ENCODE measurements at places on chromosomes 5 and 9.

GRCh38 chr9:120950421-120951388 is 24.1 kb upstream of the TRAF1 start:
- no peak for DNase-seq

GRCh38 chr9:136342181-136343120 is 15.1 kb downstream of the GPSM1 start:
- no peak for DNase-seq

- no peak for DNase-seq
Measured at GRCh38 chr5:20575571-20575970, 587.6 kb upstream of the CDH18 start.

- DNase-seq: no peak
Measured at GRCh38 chr9:87717456-87717855, 8.5 kb upstream of the CTSL start.

DNA sequence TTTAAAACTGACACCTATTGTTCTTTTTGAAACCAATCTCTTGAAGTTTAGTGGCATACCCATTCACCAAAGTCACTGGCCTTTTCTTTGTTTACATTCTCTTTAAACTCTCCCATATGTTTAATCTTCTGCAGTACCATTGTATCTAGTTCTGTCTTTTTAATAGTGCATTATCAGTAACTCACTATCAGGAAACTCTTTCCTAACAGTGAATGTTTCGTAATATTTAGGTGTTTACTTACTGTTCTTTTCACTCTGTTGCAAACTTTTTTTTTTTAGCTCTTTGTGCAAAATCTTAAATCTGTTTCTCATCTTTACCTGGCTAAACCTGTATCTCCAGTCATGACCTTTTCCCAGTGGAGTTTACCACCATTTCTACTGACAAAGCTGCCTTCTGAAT is 17.2 kb downstream of the SMAD5 start:
- no peak for DNase-seq

GRCh38 chr5:68028131-68028727 is 187.3 kb upstream of the PIK3R1 start:
- no peak for DNase-seq

DNA sequence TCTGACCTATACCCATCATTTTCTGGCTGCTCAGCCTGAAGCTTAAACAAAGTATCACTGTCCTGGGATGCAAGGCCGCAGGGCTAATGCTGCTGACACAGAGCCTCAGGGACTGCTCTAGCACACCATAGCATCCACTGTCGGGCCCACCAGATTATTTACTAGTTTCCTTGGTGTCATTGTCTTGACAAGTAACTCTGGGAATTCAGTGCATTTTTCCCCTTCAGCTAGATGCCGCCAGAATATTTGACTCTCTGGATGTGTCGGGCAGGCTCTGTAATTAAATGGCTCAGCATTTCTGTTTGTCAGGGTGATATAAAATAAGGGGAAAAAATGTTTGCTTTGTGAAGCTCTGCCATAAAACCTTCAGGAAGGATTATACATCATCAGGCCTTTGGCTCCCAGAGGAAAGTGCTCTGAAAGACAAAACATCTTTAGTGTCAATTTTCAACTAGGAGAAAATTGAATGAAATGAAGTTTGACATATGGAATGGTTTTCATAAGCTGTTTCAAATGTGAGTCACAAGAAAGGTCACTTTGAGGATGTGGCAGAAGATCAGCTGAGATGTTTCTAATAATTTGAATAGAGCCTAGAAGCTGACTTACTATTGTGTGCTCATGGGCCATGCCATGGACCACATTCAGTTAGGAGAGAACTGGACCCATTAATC is 350.1 kb downstream of the TMEM232 start:
- no peak for DNase-seq

- no peak for DNase-seq
Measured at GRCh38 chr5:127375544-127376091, 85.0 kb downstream of the MEGF10 start.

- no peak for DNase-seq
Measured at GRCh38 chr9:27765266-27766072, 192.2 kb upstream of the C9orf72 start.

GRCh38 chr9:97276310-97276852 is 31.1 kb upstream of the CCDC180 start:
- no peak for DNase-seq

DNA sequence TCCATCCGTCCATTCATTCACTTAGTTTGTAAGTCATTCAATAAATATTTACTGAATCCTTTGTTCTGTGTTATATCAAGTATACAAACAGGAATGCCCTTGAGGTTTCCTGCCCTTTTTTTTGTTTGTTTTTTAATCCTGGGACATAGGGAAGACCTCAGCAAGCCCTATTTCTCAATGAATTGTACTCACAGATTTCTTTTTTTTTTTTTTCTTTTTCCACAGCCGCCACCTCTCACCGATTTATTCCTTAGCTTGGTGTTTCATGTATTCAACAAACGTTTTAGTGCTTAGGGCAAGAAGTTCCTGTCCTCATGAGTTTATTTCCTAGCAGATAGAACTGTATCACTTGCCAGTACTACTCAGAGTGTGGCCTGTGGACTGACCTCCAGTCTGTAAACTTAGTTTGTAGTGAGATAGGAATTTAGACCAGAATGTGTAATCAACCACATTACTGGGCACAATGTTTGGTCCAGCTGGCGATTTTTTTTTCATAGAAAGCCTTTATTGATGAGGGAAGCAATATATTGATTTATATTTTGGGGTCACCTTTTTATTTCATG is 35.4 kb upstream of the C5orf47 start:
- no peak for DNase-seq

DNA sequence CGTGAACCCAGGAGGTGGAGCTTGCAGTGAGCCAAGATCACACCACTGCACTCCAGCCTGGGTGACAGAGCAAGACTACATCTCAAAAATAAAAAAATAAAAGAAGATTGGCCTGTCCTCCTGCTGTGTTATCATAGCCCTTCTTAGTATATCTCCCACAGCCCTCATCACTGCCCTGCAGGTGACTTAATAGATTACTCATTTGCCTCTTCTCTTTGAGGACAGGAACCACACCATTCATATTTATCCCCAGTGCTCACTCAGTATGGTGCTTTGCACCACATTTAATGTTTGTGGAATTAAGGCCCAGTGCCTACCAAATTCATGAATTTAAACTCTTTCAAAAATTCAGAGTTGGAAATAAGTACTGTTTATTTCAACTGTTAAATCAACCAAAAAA is 10.3 kb downstream of the IDNK start:
- DNase-seq: no peak

DNA sequence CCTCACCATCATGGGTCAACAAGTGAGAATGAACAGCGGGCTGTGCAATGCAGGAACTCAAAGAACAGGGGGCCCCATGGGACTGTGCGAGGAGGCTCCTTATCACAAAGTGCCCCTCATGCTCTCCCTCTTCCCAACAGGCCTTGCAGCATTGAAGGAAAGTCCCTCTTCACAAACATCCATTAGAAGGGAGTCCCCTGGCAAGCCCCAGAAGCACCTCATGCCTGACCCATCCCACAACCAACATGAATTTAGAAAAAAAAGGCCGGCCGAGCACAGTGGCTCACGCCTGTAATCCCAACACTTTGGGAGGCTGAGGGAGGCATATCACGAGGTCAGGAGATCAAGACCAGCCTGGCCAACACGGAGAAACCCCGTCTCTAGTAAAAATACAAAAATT is 122.6 kb upstream of the FSTL4 start:
- no peak for DNase-seq

- DNase-seq: no peak
Measured at GRCh38 chr5:174490728-174491127, 233.7 kb upstream of the MSX2 start.

DNA sequence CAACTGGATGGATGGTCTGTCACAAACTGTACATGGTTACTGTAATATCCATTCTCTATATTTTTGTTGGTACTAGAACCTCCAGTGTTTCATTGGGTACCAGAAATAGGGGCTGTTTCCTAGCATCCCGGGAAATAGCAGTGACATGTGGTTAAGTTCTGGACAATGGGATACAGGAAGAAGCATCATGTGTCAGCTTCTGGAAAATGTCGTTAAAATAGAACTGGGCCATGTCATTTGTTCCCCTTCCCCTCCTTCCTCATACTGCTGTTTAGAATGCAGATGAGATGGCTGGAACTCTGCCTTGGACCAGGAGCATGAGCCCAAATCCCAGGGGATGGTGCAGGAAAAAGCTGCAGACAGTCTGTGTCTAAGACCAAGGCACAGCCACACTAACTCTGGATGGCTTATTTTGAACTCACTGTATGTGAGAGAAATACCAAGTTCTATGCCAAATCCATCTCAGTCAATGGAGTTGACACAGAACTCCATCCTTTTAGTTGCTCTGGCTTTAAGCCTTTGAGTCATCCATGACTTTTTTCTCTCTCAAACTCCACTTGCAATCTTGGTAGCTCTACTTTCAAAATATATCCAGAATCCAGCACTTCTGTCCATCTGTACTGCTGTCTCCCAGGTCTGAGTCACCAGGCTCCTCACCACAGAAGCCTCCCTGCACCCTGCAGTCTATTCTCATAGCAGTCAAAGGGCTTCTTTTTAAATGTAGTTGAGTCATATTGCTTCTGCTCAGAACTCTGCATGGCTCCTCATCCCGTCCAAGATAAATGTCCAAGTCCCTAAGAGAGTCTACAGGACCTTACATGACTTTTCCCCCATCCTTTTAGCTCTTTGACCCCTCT is 184.2 kb downstream of the NSG2 start:
- no peak for DNase-seq

DNA sequence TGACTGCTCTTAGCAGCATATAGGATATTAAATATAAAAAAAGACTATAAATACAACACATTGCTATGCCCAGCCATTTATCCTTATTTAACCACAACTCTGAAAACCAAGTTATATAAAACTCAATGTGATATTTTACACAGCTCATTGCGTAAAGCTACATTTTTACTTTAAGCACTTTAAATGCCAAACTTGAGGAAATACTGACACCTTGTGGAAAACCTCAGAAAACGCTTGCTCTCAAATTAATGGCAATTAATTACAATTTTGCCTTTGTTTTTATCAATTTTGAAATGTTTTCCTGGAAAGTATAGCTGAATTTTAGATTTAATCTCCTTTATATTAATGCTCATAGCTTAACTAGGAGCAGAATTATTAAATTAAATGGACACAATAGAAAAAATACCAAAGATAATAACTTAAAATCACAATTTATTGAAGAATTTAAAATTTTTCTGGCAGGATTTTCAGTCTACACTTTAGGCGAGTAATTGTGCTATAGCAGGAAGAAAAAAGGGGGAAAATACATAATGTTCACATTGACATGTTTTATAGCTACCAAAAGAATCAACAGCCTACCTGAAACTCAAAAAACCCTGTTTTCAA is 25.2 kb upstream of the PLAC8L1 start:
- no peak for DNase-seq

GRCh38 chr5:138468966-138469539 is 3.8 kb downstream of the EGR1 start:
- no peak for DNase-seq

DNA sequence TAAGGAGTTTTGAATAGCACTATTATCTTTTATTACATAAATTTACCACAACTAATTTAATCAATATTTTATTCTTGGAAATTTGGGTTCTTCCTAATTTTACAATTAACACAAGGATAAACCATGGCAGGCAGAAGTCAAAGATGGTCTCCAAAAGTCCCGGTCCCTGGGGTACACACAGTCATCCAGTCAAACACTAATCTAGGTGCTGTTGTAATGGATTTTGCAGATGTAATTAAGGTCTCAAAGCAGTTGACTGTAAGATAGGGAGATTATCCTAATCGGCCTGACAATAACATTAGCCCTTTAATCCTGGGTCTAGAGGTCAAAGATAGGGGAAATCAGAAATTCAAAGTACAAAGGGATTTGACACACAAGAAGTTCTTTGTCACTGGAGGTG is 57.5 kb upstream of the HTR1A start:
- DNase-seq: no peak

DNA sequence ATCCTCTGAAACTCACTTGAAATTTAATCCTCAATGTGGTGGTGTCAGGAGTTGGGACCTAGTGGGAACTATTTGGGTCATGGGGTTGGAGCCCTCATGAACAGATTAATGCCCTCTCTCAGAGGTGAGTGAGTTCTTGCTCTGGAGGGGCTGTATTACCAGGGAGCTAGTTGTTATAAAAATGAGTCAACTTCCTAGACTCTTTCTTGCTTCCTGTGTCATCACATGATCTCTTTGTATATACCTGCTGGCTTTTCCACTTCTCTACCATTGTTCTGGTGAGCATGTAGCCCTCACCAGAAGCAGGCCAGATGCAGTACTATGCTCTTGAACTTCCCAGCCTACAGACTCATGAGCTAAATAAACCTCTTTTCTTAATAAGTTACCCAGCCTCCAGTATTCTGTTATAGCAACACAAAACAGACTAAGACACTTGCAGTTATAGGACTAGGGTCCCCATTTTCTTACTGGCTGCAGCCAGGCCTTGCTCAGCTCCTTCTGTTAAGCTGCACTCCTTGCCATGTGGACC is 127.5 kb downstream of the SUSD1 start:
- no peak for DNase-seq

Measured in NCI-H2227 treated with DMSO at 0.1 percent for 48 hours (cell line).